ENCODE measurements at places on chromosomes 4 and X.

- DNase-seq: no peak
These were observed at the start of gene PABPC5 for GRCh38 chrX:91434351-91435168. Gene PABPC5, plus strand, starts transcription at chrX:91434839. Its CDS starts 739 bp downstream, at chrX:91435578.

GRCh38 chr4:105951198-105951597, 55.9 kb downstream of the NPNT start:
- DNase-seq: no peak

DNA sequence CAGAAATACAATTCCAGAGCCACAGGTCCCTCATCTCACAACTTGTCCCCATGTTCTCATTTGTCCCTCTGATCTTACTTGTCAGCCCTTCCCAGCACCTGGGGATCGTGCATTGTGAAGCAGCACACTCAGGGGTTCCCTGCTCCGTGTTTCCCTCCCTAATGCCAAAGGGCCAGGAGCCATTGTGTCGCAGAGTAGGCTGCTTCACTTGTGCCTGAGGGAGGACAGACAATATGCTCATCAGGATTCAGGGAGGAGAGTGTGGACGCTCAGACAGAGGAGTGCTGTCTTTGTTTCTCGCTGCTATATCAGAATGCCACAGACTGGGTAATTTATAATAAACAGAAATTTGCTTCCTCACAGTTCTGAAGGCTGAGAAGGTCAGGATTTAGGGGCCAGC, 315.3 kb downstream of the TRIML1 start:
- no peak for DNase-seq

GRCh38 chr4:129403848-129404247, 307.9 kb downstream of the C4orf33 start:
- no peak for DNase-seq

GRCh38 chrX:12548341-12548740, 242.9 kb upstream of the PRPS2 start:
- DNase-seq: no peak

GRCh38 chr4:123446865-123447474, 50.4 kb downstream of the SPRY1 start:
- no peak for DNase-seq

GRCh38 chrX:15277604-15278003, 7.7 kb upstream of the ASB9 start:
- DNase-seq: no peak

GRCh38 chr4:13783800-13784411, 156.4 kb upstream of the BOD1L1 start:
- no peak for DNase-seq

DNA sequence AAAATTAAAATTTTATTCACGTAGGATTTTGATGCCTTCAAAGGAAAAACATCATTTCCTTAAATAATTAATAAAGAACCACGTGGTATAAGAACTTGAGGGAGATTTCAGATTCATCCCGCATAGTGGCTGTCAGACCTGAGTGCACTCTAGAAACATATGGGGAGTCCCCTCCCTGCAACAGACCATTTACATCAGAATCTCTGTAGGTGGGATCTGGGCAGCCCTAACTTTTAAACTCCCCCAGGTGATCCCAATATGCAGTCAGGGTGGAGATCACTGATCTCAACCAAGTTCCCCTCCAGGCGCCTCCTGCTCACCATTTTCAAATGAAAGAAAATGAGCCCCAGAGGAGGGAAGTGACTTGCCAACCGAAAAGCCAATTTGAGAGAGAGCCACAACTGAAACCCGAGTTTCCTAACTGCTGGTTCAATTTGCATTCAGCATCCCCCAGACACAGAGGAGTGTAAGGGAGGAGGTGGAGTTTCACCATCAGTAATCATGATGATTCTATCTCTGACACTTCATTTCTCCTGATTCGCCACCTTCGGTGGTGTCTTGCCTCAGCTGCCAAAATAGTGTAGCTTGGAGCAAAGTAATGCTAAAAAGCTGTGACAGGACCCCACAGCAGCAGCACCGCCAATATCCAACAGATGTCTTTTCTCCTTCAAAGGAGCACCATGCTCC, 11.4 kb downstream of the RNF150 start:
- DNase-seq: no peak

DNA sequence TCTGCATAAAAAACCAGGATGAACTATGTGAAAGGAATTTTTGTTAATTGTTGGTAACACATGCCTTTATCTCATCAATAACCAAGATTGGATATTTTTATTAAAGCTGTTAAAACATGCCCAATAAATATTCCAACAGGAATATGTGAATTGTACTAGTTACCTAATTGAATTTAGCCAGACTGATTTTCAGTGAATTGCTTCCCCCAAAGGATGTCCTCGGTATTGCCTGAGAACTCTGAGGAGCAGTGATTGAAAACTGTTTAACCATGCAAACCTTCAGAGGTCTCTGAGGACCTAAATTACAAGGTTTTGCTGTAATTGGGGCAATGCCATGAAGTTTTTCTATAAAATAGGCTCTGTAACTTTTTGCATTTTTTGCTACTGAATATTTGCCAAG, 66.6 kb downstream of the BLTP1 start:
- DNase-seq: no peak

GRCh38 chrX:138519296-138519695, 192.2 kb downstream of the FGF13 start:
- DNase-seq: no peak

DNA sequence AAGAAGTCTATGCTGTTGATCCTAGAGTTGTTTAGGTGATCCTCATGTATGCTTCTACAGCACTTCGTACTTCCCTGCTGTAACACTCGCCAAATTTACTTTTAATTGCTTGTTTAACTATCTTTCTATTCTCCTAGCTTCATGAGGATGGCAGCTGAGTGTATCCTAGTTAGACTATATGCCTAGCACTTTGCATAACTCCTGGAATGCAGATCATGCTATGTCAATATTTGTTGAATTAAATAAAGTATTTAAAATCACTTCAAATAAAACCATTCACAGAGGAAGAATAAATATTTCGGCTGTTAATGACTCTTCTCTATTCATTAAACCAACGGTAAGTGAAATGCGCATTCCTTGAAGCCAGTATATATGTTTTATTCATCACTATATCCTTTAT, 55.1 kb downstream of the F9 start:
- DNase-seq: no peak

DNA sequence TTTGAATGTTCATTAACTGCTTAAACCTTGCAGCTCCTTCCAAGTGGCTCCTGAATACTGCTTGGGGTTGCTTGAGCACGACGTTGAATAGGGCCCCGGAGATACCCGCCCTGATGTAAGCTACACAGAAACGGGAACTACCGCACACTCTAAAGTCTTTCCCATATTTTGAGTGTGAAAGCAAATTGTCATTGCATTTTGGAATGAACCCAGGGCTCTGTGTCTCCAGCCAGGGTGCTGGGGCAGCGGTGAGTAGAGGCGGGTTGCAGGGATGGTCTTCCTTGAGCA, 59.4 kb upstream of the HELT start:
- no peak for DNase-seq

- no peak for DNase-seq
These were observed 35.8 kb upstream of the MAN2B2 start for GRCh38 chr4:6539009-6539764.

DNA sequence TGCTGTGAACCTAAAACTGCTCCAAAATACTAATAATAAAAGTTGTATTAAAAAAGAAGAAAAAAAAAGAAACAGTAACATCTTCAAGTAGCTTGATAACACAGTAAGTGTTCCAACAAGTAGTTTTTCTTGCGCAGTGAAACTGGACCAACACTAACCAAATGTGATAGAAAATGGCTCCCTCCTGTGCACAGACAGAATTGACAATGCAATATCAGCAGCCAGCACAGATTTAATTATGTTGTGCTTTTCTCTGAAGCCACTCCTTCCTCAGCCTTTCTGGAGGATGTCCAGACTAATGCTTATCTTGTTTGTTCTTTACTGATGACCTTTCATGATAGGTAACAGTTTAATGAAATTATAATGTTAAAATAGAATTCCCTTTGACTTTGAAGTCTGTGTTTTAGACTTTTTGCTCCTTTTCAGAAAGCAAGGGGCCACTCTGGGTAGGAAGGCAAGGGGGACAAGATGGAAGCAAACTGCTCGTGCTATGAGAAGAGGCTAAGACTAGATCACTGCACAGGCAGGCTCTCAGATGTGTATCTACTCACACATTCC, 147.1 kb upstream of the RPL34 start:
- no peak for DNase-seq

GRCh38 chr4:158777423-158778155, 8.8 kb downstream of the FNIP2 start:
- no peak for DNase-seq

DNA sequence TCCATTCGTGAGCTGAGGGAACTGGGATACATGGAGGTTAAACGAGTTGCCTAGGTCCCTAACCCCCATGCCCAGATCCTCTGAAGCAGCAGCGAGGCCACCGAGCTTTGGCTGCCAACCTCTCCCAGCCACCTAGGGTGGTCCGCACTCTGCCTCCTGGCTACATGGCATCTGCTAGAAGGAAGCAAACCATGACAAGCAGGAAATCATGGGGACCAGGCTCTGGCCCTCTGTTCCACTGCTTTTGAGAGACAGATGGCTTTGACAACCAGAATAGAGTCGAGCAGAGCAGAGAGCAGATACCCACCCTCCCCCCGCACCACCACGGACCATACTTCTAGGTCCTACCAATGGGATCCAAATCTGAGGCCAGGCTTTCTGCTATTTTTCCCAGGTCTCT, 37.5 kb upstream of the NKRF start:
- DNase-seq: no peak

DNA sequence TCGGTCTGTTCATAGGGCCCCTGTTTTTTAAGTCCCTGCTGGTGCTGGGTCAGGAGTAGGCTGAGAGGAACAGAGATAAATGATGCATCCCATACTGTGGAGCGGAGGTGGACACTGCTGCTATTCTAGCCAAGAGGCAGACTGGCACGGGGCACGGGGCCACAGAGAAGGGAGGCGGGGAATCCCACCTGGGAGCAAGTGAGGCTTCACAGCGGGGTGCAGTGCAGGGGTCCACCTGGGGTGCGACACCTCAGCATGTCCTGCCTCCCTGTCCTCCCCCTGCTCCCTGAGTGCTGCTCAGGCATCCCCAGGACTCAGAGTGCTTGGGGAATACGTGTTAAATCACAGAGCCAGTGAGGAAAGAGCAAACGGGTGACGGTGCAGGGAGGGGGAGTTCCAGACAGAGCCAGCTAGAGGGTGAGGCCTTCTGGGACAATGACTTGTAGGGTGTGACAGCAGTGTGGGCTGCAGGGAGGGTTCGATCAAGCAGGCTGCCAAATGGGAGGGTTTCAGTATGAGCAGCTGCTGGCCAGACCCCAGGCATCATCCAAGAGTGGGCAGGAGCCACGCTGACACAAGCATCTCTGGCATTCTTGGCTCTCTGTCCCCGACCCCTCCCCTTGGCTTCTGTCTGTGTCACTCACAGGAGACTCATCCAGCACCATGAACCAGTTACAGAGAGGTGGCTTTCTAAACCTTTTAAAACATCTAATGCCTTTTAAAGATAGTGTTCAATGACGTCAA, 13.7 kb upstream of the HTRA3 start:
- DNase-seq: no peak

DNA sequence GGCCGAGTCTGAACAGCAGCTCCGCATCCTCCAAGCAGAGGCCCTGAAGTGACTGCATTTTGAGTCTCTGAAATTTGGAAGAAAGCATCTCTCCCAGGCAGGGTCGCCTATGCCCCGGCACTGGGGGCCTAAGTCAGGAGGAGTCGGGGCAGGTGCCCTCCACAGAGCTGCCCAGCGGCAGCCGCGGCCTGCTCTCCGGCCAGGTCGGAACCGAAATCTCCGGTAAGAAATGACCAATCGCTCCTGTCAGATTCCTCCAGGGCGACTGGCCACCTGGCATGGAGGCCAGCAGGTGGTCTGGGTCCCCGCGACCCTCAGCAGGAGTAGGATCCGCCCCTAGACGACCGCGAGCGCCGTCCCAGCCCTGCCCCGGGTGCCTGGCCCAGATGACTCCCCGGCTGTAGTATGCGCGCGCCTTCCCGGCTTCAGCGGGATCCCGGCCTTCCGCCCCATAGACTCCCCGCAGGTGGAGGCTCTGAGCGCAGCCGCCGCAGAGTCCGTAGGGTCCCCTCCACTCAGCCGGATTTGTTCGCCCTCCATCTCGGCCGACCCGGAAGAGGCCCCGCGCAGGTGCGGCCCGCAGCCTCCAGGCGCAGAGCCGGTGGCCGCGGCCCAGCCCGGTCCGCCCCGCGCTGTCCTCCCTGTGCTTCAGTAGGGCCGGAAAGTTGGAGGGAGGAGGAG, 1.5 kb downstream of the NKX1-1 start:
- DNase-seq: no peak

DNA sequence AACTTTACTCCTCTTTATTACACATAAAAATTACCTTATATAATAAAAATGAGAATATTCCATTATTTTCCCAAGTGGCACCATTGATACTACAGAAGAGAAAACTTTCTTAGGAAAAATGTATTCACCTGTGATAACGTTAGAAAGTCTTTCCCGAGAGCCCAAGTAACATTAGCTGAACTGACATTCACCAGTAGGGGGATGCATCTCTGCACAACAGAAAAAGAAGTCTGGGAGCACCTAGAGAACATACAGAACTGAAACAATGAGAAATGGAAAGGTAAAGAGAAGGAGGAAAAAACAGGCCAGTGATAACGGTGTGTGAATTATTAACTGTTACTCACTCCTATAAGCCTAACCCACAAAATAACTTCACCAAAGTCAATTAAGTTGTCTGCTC, 423.3 kb downstream of the CENPC start:
- DNase-seq: no peak

GRCh38 chr4:126755506-126755905, 877.3 kb upstream of the INTU start:
- DNase-seq: no peak

- DNase-seq: no peak
These were observed 160.3 kb downstream of the SHOX start for GRCh38 chrX:790783-791360.

DNA sequence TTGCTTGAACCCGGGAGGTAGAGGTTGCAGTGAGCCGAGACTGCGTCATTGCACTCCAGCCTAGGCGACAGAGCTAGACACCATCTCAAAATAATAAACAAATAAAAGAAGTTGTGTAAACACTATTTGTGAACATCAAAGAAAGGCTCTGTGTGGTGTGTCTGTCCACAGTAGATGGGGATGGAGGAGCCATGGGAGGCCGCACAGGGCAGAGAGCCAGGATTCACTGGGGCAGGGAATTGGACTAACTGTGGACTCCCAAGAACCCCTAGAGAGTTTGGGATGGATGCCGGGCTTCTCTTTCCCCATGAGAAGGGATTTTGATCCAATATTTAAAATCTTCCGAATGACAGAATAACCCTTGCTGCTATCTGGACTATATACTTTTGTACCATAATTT, 26.5 kb downstream of the TBC1D1 start:
- no peak for DNase-seq

DNA sequence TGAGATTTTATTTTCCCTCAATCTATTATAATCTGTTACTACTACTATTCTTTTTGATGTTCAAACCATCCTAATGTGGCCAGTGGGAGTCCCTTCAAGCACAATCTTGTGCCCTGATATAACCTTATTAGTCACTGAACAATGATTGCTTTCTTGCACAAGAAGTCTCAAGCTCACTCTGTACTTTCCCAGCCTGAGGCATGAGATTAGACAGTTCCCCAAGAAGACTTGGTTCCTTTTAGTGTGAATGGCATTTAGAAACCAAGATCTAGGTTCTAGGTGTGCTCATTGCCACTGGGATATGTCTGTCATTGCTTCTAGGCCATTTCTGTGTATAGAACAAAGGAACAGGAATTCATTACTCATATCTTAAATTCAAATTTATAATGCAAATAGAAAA, 28.0 kb upstream of the RBM41 start:
- DNase-seq: no peak

GRCh38 chr4:12408364-12408763, 979.7 kb upstream of the HS3ST1 start:
- no peak for DNase-seq
